ENCODE measurements at places on chromosomes 2 and 18.

DNA sequence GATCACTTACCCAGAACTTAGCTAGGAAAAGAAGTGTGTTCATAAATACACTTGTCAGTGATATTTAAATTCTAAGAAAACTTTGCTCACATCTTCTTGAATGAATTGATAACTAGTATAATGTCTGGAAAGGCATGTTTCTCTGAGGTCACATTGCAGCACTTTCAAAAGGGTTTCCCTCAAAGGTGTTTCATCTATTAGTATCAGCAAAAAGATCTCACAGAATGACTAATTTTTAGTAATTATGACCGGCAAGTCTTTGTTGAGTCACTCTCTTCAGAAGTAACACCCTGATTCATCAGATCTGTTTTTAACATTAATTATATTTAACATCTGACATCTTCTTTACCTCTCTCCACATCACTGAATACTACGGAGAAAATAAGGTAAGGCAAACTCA lies 222.3 kb downstream of the IKZF2 start:
- DNase-seq, result no peak

GRCh38 chr2:113754160-113754559 lies 2.3 kb downstream of the SLC35F5 start:
- no peak for DNase-seq

DNA sequence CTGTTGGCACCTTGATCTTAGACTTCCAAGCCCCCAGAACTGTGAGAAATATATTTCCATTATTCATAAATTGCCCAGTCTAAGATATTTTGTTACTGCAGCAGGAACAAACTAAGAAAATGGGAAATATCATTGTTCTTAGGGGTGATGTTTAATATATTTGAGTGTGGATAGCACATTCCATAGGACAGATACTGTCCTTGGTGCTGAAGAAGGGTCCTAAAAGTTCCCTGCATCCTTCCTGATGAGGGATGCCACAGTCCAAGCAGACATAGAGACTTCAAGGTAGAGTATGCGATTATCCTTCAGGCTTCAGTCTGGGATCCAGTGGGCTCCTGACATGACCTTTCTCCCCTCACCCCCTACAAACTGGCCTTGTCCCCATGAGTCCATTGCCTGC lies 689.0 kb downstream of the TDRD15 start:
- DNase-seq, result no peak

GRCh38 chr2:67727623-67728022 lies 330.5 kb downstream of the ETAA1 start:
- DNase-seq, result no peak

- no peak for DNase-seq
Measured at GRCh38 chr2:134153294-134153880, 100.5 kb upstream of the MGAT5 start.

DNA sequence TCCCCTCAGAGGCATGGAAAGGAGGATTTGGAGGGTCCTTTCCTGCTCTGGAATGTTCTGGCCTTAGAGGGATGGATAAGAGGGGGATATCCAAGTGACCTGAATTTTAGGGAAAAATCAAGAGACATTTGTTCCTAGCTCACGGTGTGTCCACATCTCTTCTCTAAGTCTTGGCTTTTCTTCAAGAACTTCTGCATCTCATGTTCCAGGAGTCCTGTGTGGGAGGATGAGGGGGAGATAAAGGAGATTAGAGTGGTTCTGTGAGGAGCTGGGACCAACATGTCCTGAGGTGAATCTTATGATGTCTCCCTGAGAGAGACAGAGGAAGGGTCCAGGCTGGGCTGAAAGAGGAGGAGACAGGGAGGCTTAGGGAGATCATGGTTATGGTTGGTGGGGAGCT lies 11.7 kb downstream of the EMX1 start:
- no peak for DNase-seq

- no peak for DNase-seq
Measured at GRCh38 chr2:118689033-118689432, 158.4 kb downstream of the EN1 start.

GRCh38 chr2:79882548-79882947 lies 369.7 kb downstream of the CTNNA2 start:
- DNase-seq, result no peak

DNA sequence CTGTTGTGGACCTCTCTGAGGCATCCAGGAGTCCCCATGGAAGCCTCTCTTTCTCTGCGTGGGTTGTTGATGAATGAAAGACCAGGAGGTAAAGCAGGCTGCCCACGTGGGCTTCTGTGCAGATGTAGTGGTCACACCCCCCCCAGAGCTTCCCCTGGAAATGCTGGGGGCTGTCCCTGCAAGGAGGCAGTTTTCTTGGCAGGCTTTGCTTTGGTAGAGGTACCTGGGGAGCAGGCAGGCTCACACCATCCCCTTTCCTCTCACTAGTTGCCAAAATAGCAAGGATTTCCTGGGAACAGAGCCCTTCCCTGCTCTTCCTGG lies 97.6 kb upstream of the MAP3K20 start:
- no peak for DNase-seq

DNA sequence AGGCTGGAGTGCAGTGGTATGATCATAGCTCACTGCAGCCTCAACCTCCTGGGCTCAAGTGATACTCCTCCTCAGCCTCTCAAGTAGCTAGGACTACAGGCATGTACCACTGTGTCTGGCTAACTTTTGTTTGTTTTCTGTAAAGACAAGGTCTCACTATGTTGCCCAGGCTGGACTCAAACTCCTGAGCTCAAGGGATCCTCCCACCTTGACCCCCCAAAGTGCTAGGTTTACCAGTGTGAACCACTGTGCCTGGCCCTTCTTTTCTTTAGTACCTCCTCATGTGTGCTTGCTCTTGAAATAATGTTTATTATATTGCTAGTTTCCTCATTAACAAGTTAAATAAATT lies 19.0 kb upstream of the COBLL1 start:
- no peak for DNase-seq

- DNase-seq, result no peak
Measured at GRCh38 chr18:48562075-48562474, 23.2 kb downstream of the CTIF start.

DNA sequence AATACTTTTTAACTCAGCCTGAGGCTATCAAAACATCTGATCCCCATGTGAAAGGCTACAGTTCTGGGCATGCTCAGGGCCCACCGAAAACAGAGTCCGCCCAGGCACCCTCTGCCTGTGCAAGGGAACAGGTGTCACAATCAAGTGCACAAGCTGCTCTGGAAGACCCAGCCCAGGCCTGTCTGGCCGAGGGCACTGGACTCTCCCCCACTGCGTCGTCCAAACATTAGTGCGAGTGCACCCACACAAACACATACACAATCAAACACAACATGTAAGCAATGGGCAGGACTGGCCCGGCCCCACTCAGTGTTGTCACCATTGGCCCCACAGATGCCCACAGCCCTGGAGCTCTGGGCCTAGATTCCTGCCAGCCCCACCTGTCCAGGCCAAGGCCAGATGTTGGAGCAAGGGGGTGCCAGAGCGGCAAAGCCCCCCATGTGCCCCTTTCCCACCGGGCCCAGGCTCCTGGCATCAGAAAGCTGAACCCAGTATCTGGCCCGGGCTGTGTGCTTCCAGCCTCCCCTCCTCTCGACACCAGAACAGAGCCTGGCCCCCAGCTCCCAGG lies 617 bp upstream of the ALPG start:
- DNase-seq, result peak; percentile 42

- no peak for DNase-seq
Measured at GRCh38 chr2:776487-776886, 99.3 kb upstream of the TMEM18 start.

GRCh38 chr2:42191285-42192009 lies 22.3 kb downstream of the EML4 start:
- DNase-seq, result no peak

DNA sequence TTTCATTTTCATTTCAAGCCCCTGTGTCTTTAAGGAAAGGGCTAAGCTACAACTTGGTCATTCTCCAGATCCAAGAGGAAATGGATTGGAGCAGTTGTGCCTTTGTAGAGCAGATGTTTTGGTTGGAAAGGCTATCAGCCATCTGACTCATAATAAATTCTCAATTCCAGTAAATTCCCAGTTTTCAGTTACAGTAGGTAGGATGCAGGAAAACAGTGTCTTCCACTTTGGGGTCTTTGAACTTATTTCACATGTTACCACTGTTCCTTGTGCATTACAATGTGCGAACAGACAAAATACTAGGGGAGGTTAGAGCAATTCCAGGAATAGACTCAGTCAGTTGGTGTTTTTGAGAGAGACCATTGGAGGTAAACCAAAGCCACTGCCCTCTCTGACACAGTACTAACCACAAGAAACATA lies 211.9 kb downstream of the BABAM2 start:
- DNase-seq, result no peak

- no peak for DNase-seq
Measured at GRCh38 chr2:191319186-191319585, 74.0 kb downstream of the MYO1B start.

DNA sequence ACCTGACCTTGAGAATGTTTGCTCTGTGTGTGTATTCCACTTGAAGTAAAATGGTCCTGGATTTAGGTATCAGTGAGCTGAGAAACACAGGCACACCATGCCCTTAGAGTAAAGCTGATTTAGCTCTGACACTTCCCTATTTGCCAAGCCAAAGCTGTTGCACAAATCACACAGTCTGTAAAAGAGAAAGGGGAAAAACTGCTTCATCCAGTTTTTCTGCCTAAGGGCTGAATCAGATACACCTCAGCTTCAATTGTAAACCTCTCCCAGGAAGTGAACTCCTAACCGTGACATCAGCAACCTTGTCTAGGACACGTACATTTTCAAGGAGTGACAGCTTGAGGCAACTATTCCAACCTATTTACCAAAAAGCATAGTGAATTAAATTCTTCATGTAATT lies 150.4 kb downstream of the NR4A2 start:
- DNase-seq, result no peak

DNA sequence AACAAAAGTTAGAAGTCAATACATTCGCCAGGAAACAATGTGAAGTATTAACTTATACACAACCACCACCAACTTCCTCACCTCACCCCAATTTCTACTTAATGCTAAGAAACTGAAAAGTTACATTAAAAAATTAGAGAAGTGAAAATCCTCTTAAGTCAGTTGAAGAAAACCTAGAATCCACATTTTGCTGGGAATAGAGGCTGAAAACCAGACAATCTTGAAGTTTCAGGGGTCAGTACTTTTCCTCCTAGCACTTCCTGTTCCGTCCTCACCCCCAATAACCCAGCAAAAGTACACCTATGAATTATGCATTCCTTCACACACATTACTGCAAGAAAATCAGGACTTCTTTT lies 6.3 kb downstream of the YES1 start:
- no peak for DNase-seq

GRCh38 chr18:53625997-53626599 lies 598.4 kb downstream of the MBD2 start:
- DNase-seq, result no peak

DNA sequence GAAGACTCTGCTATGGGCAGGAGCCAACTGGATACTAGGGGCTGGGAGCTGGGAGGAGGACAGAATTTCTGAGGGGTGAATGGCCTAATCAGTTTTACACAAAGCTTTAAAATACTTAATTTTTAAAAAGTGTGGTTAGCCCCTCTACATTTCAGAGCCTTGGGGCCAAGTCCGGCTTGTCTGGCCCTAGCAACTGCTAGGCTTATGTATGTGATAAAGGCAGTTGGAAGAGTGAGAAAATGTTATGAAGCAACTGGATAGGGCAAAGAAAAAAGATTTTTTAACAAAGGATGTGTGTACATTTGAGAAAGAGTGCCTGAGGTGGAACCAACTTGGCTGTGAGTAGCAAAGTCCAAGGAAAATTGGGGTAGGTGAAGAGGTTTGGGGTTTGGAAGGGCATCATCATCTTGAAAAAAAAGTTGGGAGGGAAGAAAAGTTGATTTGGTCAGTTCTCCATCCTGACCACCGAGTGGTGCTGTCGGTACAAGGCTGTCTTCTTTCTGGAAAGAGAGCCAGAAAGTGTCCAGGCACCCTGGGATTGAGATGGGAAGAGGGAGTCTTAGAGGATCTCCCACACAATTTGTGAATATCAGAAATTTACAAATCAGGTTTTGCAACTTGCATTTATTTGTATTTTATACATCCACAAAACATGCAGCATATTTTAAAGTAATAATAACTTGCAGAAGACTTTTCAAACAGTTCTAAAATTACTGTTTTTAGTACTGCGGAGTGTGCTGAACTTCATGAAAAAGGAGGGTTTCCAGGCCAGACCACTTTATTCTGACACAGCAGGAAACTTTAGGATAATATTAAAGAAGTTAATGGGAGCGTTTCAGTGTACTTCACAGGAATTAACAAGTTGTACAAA lies 10.5 kb upstream of the CDK15 start:
- no peak for DNase-seq

DNA sequence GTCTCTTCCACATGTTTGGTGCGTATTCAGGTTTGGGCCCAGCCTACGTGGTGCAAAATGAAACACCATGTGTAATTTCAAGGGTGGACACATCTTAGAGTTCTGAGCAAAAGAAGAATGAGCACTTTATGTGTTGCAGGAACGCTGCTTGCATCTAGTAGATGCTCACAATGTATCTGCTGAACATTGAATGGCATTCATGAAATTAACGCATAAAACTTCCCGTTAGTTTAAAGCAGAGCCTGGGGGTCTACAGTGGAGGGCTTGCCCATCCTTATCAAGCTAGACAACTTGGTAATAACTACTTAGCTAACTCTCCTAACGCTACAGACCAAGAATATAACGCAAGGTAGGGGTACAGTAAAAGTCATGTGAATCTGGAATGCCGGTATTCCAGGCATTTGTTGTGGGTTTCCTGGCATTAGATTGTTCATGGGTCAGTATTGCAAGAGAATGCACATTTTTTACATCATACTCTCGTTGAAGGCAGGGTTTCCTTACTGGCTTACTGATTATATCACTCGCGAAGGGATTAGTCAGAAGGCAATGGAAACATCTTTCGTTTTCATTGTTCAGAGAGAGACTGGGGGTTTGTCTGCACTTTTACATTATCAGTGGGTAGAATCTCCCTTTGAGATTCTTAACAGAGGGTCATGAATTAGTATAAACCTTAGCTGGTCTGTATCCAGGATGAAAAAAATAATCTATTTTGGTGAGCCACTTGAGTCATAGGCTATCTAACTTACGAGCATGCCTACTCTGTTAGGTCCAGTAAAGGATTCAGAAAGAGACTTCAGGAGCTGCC lies 229.5 kb upstream of the EPAS1 start:
- DNase-seq, result peak; percentile 32

DNA sequence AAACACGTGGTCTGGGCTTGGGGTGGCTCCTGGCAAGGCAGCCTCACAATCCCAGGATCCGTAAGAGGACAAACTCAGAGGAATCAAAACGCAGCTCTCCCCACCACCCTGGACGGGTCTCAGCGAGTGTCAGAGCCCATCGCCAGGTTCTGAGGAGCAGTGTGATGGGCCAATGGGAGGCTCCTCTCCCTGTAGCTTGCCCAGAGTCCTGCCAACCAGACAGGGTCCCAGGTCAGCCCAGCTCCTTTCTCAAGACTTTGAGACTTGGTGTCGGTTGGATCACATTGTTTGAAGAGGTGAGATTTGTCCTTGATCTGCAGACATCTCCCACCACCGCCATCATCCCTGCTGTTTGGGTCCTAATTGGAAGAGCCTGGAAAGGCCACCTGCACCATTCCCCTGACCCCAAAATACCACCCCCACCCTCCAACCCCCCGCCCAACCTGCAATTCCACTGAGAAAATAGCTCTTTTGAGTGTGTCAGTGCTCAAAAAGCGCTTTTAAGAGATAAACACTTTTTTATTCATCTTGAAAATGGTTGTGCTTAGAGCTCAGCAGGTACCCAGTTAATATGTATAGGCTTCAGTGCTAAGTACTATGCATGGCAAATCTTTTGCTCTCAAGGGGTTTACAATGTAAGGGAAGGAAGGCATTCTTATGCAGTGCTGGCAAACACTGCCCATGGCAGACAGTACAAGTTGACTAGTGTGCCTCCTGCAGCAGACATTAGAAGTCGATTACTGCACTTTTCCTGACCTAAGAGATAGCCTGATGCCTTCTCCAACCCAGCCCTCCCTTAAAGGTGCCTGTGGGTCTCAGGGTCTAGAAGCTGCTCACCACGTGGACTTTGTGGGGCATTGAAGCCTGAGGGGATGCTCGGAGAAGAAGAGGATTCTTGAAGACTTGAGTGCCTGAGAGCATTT lies 50.6 kb downstream of the GLI2 start:
- no peak for DNase-seq
